ENCODE measurements at places on chromosomes 12 and 14.
A peak's percentile ranks its signal among the peaks of the same experiment; 100 is the strongest.

GRCh38 chr12:102948941-102949352 is 8.5 kb upstream of the ASCL1 start:
- peak; percentile 47 for DNase-seq

DNA sequence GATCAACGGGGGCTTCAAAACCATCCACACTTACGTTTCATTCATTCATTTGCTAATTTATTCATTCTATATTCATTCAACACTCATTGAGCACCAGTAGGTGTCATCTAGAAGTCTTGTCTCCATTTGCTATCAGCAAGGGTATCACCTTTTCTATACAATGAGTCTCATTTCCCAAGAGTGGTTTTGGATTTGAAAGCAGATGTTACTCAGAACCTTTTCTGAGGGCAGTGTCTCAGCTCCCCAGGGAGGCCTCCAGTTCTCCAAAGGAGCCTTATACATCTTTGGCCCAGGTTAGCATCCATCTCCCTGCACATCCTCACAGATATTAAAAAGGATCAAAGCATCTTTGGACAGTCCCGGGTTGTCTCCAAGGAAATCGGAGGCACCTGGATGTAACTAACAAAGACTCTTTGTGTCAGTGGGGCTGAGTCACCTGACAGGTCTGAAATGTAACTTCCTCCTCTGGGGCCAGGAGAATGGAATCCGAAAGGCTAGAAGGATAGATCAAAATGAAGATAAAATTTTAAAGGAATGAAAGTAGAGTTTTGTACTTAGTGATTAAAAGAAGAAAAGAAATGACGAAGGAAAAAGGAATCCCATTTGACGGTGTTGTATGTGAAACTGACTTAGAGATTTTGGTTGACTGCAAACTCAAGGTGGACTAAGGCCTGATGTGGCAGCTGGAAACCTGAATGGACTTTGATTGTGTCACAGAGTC is 103.0 kb downstream of the VCPKMT start:
- peak; percentile 73 for DNase-seq

- DNase-seq, result no peak
Measured at GRCh38 chr12:39915249-39915648, 190.6 kb downstream of the SLC2A13 start.

DNA sequence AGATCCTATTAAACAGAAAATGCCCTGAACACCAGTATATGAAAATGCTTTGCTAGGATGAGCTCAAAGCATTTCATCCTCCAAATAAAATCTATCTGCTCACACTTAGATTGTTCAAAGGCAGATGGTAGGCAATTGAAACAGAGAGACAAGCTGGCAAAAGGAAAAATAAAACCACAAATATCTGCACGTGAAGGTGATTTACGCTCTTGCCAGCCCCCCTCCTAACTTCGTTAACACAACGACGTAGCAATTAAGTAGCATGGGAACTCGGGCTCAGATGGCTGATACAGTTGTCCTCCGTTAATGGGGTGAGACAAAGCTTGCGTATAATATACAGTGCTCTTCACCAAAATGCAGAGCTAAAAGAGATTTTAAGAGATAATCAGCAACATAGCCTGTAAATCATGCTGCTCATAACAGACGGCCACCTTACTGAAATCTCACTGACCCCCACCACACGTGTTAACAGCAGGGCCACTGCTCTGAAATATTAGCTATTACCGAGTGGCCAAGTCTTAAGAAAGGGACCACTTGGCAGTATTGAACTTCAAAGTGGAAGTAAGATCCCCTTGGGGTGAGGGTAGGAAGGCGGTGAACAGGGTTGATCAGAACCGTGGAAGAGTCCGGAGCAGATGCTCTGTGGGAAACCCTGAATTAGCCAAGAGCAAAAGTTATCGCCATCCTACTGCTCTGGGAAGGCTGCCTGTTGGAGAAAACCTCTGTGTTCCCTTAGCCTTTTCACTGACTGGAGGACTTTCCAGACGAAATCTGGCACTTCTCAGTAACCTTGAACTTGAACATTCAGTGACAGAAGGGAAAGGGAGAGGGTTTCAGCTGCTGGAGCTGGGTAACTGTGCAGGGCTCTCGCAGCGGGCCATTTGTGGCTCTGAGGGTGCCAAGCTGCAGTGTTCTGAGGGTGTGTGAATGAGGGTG is 23.1 kb downstream of the ETV6 start:
- no peak for DNase-seq

DNA sequence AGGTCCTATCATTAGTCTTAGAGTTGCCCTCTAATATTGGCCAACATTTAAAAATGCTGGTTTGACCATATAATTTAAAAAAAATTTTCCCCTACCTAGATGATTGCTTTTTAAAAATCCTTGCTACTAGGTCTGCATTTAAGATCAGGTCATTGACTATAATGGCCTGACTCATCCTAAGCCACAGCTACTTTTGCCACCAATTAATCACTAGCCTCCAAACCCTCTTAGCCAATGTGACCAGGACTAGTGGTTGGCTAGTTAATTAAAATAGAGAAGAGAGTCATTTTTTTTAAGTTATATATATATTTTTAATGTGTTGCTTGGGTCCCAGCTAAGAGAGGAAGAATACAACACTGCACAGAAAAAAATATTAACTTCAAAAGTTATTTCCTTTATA is 57.5 kb downstream of the SOS2 start:
- DNase-seq, result peak; percentile 7

GRCh38 chr12:108888031-108888430 is 8.1 kb downstream of the DAO start:
- DNase-seq, result no peak

DNA sequence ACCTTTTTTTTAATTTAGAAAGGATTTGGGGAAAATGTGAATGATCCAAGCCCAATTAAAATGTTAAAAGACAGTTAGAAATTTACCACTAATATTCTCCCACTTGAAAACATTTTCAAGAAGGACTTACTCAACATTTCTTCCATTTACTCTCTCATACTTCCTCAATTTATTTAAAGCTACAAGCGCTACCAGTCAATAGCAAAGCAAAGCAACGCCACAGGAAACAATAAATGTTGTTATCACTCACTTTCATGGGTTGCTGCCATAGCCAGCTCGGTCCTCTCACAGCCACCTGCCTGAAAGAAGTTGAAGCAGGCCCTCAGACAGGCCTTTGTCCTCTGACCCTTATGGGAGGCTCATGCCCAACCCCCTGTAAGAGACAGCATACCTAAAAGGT is 6.0 kb upstream of the SOS2 start:
- no peak for DNase-seq

DNA sequence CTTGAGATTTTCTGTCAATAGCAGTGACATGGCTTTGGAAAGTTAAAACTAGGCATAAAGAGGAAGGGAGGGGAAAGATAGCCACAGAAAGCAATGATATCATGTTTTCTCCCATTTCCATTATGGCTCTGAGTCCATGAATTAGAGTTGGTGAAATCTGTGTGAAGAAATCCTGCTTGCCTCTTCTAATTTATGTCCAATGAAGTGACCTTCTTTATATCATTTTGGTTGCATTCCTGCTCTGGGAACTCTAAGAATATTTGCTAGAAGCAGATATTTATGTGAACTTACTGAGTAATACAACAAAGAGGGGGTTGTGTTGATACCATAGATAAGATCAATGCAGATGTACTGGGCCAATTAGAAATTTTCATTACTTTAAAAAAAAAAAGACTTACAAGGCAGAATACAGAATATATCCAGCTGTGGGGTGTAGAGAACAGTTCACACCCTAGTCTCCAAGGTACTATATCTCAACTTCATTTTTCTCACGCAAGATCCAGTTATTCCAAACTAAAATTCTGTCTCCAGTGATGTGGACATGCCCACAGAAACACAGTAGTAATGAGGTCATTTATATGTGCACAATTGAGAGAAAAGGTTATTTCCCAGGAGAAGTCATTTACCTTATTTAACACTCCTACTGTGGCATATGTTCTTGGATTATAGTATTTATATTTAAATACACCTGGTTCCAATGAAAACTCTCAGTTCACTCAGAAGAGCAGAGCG is 51.5 kb upstream of the KCNJ8 start:
- DNase-seq, result no peak

GRCh38 chr12:115752156-115752555 is 525.3 kb downstream of the MED13L start:
- DNase-seq, result no peak

DNA sequence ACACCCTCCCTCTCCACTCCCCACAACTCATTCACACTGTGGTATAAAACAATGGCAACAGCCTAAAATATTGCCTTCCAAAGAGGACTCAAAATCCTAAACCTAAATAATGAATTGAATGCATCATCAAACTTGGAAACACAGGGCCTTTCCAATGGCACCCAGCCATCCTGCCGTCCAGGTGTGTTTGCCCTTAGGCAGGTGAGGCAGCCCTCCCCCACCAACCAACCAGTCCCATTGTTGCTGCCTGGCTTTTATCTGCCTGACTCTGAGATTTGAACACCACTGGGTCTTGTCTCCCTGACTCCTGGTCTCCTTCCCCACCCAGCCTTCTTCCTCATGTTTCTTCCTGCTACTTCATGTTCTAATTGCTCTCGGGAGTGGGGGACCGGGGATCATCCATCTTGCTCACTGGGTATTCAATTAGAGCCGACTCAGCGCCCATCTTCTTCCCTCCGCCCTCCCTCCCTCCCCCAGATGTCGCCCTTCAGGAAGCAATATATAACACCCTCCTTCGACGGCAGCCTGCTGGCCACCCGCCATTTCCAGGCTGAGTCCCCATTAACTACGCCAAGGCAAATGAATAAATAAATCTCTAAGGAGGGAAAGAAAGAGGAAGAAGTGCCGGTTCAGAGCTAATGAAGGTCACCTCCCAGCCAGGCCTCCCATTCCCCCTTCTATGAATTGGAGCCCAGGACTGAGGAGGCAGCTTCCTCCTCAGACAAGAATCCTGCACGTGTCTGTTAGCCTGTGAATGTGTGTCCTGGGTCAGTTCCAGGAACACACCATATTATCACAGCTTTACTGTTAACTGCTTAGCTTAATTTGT is 36.3 kb upstream of the NTF3 start:
- peak; percentile 45 for DNase-seq

GRCh38 chr14:71119075-71119474 is 211.8 kb downstream of the PCNX1 start:
- peak; percentile 93 for DNase-seq

DNA sequence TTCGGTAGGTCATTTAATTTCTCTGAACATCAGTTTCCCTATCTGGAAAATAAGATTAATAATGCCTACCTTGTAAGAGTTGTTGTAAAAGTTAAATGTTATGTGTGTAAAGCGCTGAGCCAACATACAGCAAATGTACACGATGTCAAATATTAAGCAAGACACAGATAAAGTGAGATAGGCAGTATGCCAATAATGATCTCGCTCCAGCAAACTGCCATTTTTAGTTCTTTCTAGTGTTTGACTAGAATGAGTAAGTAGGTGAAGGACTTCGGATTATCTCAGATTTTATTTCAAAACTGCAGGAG is 840 bp downstream of the DHRS7 start:
- DNase-seq, result no peak

GRCh38 chr12:81021834-81022233 is 56.0 kb upstream of the ACSS3 start:
- no peak for DNase-seq

DNA sequence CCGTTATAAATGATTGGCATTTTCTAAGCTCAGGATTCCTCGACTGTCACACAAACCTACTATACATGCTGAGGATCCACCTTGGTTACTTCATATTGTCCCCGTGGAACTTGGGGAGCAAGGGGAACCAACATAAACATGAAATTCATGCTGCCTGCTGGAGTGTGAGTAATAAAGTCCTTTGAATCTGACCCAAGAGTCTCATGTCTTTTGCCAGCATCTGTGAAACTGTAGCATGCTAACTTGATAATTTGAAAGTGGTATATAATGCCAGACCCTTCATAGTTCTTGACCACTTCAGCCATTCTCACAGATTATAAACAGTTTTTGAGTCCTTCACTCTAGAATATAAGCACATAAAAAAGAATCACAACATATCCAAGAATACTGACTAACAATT is 17.1 kb downstream of the SLC35F4 start:
- no peak for DNase-seq

GRCh38 chr14:37213016-37213415 is 15.3 kb downstream of the MIPOL1 start:
- DNase-seq, result no peak

GRCh38 chr14:79585845-79586244 is 625.5 kb downstream of the DIO2 start:
- DNase-seq, result no peak

All from epithelial cell of esophagus (primary cell).